ENCODE measurements at places on chromosomes 12 and 14. TPM values are rescaled to one million over a fixed set of nuclear protein-coding genes. Genes with fewer than 3 reads are reported as not detected.
A peak's percentile ranks its signal among the peaks of the same experiment; 100 is the strongest.

The FOXN4 gene
- total RNA-seq: not detected

The IL31 gene
- not detected for total RNA-seq

The KLRG1 gene
- 4.4 TPM for total RNA-seq

The SCNN1A gene
- 0.18 TPM for total RNA-seq

DNA sequence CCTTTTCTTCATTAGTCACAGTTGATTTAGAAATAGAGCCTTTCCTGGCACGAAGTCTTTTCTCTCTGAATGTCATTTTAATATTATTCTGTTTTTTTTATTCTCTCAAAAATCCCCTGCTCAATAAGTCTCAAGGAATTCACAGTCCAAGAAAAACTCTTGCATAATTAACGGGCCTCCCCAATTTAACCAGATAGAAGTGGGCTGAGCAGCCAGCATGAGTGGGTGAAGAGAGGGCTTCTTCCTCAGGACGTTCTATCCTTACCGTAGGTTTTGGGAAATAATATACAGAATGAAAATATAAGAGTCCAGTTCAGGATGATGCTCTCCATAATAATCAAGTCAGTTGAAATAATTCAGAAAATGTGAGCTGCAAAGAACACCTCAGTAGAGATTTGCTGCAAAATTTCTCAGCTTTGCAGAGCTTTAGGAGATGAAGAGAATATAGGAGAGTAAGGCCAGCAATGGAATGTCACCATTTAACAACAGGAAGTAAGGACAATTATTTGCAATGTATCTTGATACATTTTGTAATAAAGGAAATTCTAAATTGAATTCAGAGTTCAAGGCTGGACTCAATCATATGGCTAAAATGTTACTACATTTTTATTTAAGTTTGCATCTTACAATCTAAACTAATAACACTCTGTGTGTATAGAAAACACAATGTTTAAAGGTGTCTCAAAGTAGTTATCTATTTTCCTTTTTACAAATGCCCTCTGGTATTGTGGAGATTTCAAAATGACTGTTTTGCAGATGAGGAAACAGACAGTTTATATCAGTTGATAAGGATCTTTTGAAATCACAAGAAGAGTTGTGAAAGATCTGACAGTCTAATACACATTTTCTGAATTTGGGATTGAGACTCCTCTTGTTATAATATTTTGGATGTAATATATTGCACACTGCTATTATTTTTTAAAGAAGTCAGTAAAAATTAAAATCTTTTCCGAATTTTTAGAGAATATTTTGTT lies 1724.1 kb upstream of the SEL1L start:
- DNase-seq: no peak

GRCh38 chr14:105075379-105076295 lies 10.4 kb upstream of the GPR132 start:
- no peak for DNase-seq

- DNase-seq: peak; percentile 57
Measured at GRCh38 chr12:93502802-93503623, 35.7 kb downstream of the MRPL42 start.

GRCh38 chr14:98269533-98269932 lies 1002.5 kb downstream of the BCL11B start:
- no peak for DNase-seq

DNA sequence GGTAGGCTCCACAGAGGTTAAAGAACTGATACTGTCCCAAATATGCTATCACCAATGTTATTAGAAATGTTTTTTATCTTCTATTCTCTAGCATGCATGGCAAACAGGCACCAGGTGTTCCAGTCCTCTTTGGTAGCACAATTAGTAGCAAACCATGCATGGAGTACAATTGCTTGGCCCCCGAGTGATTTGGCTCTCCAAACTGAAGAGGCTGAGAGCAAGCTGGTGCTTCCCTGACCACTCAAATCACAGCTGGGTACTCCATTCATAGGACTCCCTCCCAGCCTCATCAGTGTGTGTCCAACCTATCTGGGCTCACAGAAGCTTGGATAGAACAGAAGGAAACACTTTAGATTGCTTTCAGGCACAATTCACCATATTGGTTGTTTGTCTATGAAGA lies 93.4 kb downstream of the DIO2 start:
- DNase-seq: no peak

DNA sequence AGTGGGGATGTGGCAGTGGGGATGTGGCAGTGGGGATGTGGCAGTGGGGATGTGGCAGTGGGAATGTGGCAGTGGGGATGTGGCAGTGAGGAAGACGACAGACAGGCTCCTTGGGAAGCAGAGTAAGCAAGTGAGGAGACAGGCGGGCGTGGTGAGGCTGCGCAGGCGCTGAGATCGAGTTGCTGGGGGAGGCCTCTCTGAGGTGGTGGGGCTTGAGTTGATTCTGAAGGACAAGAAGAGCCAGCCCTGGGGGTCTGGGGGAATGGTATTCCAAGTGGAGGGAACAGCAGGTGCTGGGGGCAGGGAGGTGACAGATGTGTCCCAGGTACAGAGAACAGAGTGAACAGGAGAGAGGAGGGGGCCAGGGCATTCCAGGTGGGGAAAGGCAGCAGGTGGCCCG lies 33.8 kb upstream of the TSPAN9 start:
- DNase-seq: no peak
